AG10803 (cell line): ENCODE measurements at places on chromosomes 16 and 17.

DNA sequence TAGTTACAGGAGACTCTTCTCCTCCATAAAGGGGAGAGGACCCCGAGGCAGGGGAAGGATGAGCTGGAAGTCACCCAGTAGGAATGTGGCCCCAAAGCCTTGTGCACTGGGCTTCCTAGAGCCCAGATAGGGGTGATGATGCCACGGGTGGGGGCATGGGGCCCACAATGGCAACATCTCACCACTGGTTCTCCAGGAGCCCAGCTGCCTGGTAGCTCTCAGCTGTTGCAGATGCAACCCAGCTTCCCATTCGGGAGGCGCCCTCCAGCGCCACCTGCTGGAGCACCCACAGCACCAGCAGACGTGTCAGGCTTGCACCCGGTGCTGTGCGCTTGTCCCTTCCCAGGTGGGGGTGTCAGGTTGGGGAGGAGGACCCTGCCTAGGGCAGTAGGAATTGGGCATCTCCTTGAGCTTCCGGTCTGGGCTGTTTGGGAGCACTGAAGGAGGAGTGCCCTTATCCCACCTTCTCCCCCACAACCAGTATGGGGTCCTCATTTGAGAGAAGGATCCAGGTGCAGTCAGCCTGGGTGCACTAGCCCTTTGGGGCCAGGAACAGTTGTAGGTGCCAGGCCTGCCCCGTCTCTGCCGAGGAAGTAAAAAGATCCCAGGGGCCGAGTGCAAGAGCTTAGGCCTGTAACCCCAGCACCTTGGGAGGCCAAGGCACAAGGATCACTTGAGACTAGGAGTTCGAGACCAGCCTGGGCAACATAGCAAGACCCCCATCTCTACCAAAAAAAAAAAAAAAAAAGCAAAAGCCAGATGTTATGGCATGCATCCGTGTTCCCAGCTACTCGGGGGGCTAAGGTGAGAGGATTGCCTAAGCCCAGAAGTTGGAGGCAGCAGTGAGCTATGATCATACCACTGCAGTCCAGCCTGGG, 14.4 kb downstream of the CDIPT start:
- peak; percentile 60 for DNase-seq

DNA sequence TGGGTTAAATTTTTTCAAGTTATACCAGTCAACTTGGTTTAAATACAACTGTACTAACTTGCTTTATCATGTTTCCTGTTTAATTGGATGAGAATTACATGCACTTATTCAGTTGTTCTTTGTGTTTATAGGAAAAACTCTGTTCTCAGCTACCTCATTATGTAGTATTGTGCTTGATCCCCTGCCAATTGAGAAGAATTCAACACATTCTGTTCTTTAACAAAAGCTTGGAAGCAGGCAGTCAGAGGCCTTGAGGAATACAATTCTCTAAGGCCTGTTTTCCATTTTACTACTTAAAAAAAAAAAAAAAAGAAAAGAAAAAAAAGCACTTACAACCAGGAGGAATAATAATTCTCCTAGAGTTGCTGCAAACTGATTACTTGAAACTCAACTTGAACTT, 60.6 kb upstream of the CMIP start:
- DNase-seq, result peak; percentile 9

- DNase-seq, result no peak
These were observed 1.6 kb downstream of the PRSS36 start for GRCh38 chr16:31148281-31148728.

DNA sequence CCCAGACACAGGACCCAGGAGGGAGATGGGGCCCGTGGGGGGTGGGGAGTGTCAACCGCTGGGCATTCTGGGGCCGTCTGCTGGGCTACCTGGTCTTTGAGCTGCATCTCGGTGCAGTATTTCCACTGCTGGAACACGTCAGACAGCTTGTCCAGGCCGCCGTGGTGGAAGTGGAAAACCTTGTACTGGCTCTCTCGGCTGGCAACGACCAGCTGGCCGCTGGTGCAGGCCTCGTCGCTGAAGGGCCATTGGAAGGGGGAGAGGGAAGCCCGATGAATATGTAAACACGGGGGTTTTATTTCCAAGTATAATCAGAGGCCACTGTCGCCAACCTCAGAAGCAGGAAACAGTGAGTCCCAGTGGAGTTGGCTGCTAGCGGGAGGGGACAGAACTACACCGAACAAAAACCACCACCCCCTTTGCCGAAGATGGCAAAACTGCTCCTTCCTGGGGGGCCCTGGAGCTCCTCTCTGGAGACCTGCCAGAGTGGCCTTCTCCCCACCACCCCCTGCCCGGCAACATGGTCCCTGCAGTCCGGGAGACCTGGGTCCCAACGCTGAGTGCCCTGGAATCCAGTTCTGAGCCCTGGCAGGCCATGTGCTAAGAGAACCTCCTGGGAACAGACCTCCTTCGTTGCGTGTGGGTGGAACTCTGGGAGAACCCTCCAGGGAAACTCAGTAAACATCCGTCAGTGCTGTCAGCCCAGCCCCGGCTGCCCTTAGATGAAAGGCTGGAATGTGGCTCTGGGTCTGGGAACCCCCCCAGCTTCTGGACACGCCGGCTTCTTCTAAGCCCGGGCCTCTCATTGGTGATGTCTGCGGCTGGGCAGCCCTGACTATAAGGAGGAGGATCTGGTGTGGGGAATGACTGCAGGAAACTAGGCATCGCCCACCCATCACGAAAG, 84.1 kb downstream of the TBC1D16 start:
- DNase-seq, result peak; percentile 82

GRCh38 chr16:57045694-57046381, 46.5 kb upstream of the CPNE2 start:
- peak; percentile 62 for DNase-seq

- DNase-seq, result peak; percentile 44
These were observed 9.1 kb downstream of the ASPHD1 start for GRCh38 chr16:29909391-29909790.

- DNase-seq, result no peak
These were observed 8.7 kb downstream of the CLEC19A start for GRCh38 chr16:19294156-19294649.

GRCh38 chr16:48156790-48157209, 1.0 kb upstream of the ABCC12 start:
- DNase-seq, result peak; percentile 75

DNA sequence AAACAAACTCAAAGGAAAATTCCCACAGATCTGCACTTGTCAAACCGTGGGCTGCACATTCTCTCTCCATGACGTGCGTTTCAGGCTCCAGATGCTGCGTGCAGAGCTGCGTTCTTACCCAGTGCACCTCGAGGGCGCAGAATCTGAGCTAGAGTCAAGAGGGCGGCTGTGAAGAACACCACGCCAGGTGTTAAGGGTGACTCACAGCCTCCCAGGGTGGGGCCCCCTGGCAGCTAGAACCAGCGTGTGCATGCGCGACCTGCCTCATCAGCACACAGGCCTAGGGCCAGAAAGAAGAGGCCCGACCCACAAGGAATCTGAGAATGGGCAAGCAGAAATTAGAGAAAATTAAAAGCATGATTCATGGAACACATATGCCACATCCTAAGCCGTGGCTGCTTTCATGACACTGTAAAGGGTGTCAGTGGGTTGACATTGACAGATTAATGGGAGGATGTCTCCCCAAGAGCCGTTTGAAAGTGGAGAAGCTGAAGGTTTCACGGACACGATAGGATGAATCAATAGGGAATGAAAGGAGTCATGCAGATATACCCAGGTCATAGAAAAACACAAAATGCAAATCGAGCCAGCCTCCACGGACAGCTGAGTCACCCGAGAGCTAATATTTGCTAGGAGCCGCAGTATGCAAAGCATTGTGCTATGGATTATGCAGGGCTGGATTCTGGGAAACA, 29.0 kb downstream of the MARCHF10 start:
- DNase-seq, result peak; percentile 96

GRCh38 chr17:28570716-28571360, 486 bp downstream of the PIGS start:
- DNase-seq, result no peak

DNA sequence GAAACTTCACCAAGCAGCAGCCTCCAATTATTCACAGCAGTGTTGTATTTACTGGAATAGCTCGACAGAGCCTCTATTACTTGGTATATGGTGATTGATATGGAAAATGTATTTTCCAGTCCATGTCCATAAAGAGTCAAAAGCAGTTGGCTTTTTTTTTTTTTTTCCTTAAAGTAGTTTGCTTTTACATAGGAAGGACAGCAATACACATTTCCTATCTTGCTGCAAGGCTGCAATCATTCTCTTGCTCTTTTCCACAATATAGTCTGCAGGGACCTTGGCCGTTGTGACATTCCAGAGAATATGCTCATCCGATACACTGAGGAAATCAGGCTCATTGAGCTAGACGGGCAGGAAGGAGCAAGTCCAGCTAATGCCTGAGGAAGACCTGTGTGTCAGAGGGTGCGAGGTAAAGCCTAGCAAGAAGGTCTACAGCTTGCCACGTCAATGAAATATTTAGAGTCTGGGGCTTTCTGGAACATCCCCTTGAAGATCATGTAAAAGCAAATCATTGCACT, 131.1 kb downstream of the ENGASE start:
- peak; percentile 8 for DNase-seq

DNA sequence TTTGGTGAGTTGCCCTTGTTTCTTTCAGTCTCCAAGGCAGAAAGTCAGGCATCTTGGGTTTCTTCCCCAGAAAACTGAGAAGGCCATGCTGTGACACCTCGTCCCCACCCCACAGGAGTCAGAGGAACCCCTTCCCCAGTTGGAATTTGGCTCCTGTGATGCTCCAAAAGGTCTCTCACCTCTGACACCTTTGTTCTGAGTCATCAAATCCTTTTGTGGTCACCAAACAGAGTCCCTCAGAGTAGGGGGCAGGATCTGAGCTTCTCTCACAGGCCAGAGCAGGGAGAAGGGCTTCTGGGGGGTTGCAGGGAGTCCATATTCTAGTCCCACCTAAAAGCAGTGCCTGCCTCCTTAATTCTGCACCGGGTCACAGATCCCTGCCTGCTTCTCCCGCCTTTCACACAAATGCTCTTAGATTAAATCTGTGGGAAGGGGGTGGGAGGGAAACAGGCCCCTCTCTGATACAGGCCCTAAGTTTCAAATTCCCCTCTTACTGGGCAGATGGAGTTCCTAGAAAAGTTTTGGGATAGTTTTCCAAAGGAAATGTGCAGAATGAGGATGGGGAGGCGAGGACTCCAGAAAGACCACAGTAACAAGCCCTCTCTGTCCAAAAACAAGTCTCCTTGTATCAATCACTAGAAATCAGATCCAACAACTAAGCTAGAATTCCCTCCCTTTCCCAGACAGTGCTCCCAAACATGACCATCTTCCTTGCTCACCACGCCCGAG, 1.3 kb downstream of the PHOSPHO1 start:
- no peak for DNase-seq

DNA sequence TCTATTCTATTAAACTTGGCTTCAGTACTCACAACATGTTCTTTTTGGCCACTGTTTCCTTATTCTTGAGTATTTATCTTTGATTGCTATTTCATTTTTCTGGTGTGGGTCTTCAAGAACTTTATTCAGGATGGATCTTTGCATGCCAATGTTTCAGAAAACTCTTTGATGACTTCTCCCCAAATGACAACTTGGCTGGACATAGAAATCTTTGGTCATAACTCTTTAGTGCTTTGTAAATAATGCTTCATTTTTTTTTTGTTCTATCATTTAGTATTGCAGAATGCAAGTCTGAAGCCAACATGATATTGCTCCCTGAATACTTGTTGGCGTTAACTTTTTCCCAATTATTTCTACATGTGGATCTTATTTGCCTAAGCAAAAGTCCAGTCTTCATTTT, 103.6 kb upstream of the HS3ST2 start:
- no peak for DNase-seq

GRCh38 chr17:74204474-74204873, 996 bp downstream of the RPL38 start:
- no peak for DNase-seq

GRCh38 chr17:8221663-8222379, 11.4 kb upstream of the AURKB start:
- DNase-seq, result peak; percentile 88

- DNase-seq, result peak; percentile 33
These were observed 70.3 kb downstream of the PMP22 start for GRCh38 chr17:15194859-15195277.

DNA sequence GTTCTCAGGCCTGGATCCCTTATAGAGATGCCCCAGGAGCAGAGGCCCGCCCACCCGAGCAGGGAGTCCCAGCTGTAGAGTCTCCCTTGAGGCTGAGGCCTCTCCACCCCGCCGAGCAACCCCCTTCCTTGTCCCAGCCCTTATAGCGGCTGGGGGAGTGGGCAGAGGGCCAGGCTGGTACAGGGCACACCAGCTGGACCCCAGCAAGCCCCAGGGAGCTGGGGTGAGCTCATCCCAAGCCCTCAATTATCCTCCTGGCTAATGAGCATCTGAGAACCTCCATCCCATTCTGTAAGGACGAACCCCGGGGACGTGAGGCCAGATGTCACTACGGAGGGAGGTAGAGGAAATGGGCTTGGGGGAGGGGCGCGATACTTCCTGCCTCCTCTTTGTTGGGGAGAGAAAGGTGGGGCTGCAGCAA, 3.2 kb upstream of the SNN start:
- no peak for DNase-seq

DNA sequence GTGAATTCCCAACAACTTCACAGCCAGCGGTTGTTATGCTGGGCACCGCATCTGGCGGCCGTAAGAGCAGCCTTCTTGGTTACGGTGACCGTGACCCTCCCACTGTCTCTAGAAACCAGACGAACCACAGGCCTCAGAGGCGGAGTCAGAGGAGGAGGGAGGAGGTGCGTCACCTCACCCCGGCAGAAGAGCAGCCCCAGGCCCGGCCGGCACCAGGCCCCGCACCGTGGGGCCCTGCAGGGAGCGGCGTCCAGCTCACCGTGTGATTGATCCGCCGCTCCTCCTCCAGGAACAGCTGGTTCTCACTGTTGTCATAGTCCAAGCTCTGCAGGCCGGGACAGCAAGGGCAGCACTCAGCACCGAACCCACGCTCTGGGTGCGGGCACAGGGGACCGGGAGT, 13.7 kb downstream of the CLCN7 start:
- no peak for DNase-seq

DNA sequence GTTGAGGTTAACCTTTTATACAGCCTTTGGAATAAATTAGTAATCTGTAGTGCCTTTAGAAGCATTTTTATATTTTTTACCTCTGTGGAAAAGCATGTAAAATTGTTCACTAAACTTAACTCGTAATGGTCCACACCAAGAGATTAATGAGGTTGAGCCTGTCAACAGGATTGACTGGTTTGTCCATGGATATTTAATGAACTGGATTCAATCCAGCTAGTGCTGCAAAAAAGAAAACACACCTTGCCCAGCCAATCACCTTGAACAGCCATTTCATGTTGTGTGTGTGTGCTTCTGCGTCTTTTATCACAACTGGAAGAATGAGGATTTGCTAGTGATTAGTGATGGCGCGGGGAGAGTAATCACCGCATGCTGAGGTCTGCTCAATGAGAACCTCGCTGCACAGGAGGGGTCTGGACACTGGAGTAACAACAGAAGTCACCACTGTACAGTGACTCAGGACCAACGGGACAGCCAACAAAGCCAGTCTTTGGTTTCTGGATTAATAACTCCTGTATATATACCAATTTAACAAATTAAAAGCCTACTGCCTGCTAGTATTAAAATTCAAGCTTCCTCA, 33.7 kb downstream of the LITAFD start:
- no peak for DNase-seq
